ENCODE measurements at places on chromosomes 6 and 20. TPM values are rescaled to one million over a fixed set of nuclear protein-coding genes. Genes with fewer than 3 reads are reported as not detected.

Gene LGSN
- not detected for total RNA-seq

- DNase-seq: peak; percentile 96
These were observed at the start of gene ATP9A for GRCh38 chr20:51767867-51768758. TSS of gene ATP9A (minus strand) at chr20:51768390. CDS start at chr20:51768369, 21 bp downstream.

Gene NOX3
- total RNA-seq: not detected

- peak; percentile 5 for DNase-seq
These were observed 1061.8 kb upstream of the CITED2 start for GRCh38 chr6:140436023-140436811.

Gene SLC52A3
- total RNA-seq: not detected

- DNase-seq: peak; percentile 71
These were observed 364.2 kb downstream of the SYNE1 start for GRCh38 chr6:152273002-152273401.

Gene PPT2
- 8.3 TPM for total RNA-seq

DNA sequence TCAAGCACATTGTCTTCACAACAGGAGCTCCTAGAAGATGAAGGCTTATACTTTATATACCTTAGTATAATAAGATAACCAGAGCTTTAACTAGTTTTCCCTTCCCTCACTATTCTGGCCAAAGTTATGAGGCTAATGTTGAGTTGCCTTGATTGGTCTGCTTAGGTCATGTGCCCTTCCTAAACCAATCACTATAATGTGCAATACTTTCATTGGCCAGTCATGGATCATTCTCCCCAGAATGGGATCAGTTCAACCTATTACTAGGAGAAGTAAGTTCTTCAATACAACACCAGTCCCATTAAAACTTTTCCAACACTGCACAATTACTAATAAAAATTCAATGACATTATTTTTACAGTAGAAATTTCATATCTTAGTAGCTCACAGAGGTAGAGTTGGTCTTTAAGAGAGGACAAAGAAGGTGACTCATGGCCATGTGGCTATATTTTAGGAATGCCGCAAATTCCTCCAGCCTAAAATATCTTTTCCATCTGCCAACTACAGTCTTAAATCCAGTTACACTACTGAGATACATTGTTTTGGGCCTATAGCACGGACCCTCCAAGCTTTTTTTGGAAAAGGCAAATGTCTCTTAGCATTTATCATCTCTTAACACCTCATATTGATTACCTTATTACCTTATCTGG, 12.5 kb upstream of the POU3F2 start:
- DNase-seq: peak; percentile 14

DNA sequence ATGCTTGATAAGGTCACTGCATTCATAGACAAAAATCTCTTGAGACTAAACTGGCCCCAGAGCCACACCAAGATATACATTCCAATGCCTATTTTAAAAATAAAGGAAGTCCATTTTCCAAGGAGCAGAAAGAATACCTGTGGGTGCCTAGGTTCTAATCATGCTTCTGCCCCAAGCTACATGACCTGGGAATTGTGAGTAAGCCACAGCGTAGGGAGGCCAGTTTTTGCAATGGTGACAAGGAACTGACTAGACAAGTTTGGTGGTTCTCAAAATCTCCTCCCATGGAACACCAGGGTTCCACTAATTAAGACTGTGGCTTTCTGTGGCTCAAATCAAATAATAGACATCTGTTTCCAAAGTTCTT, 83.3 kb downstream of the GMDS start:
- DNase-seq: no peak

DNA sequence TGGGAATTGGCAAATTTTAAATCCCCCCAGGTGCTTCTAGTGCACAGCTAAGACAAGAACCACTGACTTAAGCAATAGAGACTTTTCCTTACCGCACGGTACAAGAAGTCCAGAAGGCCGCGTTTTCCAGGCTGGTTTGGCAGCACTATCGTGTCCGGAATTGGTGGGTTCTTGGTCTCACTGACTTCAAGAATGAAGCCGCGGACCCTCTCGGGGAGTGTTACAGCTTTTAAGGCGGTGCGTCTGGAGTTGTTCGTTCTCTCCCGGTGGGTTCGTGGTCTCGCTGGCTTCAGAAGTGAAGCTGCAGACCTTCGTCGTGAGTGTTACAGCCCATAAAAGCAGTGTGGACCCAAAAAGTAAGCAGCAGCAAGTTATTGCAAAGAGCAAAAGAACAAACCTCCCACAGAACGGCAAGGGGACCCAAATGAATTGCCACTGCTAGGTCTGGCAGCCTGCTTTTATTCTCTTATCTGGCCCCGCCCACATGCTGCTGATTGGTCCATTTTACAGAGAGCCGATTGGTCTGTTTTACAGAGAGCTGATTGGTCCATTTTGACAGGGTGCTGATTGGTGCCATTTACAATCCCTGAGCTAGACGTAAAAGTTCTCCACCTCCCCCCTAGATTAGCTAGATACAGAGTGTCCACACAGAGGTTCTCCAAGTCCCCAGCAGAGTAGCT, 264.5 kb downstream of the PREX1 start:
- peak; percentile 52 for DNase-seq

DNA sequence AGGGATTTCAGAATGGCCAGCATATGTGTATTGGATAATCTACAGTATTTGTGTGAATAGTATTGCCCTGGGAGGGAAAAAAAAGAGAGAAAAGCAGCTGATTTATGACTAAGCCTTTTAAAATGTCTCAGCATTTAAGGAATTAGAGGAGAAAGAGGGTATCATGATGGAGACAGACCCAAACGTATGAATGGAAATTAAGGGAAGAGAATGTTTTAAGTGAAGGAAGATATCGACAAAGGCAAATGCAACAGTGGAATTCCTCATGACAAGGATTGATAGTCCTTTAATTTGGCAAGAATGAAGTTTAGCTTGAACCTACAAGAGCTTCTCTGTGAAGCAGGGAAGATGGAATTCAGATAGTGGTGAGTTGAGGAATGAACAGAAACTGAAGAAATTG, 367.3 kb upstream of the POU3F2 start:
- no peak for DNase-seq

All from osteoblast (primary cell).